ENCODE measurements at places on chromosomes 2 and 18.
A peak's percentile ranks its signal among the peaks of the same experiment; 100 is the strongest.

DNA sequence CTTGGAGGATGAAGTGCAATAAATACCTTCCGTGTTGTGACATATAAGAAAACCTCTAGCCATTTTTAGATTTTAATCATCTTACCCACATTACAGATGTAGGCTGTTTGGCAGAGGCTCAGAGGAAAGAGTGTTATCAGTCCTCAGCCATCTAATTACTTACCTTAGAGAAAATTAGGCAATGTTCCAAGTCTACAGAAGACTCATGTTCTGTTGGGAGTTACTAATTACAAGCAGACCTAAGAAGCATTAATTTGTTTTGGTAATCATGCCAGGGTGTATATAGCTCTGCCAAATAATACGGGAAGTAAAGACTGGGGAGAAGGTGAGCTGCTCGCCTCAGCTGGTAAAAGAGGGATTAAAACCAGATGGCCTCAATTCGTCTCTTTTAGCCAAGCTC lies 125.8 kb upstream of the PGAP1 start:
- no peak for DNase-seq

GRCh38 chr2:137748533-137748932 lies 215.7 kb upstream of the HNMT start:
- DNase-seq, result no peak

- peak; percentile 76 for DNase-seq
Observed at GRCh38 chr18:55582325-55582724, 5.7 kb downstream of the TCF4 start.

GRCh38 chr2:166375195-166375735 lies 479 bp downstream of the SCN9A start:
- peak; percentile 49 for DNase-seq

GRCh38 chr2:28915939-28916338 lies 21.5 kb downstream of the WDR43 start:
- no peak for DNase-seq

- DNase-seq, result peak; percentile 43
Observed at GRCh38 chr2:204072443-204073324, 136.1 kb downstream of the ICOS start.

DNA sequence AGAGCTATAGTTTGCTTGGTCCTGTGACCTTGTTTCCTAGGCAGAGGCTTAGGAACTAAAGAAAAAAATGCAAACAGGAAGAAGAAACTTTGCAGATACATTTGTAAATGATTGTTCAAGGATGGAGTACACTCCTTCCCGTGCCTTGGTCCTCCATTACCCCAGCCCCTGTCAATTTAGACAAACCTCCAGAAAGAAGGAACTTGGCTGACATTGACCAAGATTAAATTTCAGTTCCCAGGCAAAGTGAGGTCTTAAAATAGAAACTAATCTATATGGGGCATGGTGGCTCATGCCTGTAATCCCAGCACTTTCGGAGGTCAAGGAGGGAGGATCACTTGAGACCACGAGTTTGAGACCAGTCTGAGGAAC lies 179.9 kb upstream of the FN1 start:
- no peak for DNase-seq

GRCh38 chr2:157333304-157334047 lies 7.9 kb upstream of the ERMN start:
- no peak for DNase-seq

DNA sequence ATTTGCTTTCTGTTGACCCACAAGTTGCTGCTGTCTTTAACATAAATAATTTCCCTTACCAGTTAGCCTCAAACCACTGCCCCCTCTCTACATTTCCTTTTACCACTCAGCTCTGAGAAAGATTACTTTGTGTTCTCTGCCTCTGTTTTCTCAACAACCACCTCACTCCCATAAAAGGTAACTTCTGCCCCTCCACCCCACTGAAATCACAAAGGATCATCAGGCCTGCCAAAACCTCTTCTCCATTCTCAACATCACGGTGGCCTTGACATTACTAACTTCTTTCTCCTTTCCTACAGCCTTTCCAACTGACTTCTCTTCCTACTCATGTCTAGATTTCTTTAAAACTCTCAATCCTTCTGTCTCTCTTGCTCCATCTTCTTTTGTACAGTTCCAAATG lies 10.1 kb downstream of the ACADL start:
- no peak for DNase-seq

DNA sequence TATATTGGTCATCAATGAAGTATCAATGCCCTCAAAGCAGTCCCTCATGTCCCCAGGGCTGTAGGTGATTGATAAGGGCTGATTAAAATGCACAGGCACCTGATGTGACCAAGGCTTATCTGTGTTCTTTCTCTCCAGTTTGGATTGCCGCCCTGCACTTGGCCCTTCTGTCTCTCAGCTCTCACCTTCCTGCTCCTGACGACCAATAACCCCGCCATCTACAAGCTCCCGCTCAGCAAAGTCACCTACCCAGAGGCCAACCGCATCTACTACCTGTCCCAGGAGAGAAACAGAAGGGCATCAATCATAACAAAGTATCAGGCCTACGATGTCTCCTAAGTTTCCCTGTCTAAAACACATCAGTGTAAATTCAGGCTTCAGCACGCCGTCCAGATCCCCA lies 41.8 kb upstream of the SLC14A1 start:
- DNase-seq, result no peak

DNA sequence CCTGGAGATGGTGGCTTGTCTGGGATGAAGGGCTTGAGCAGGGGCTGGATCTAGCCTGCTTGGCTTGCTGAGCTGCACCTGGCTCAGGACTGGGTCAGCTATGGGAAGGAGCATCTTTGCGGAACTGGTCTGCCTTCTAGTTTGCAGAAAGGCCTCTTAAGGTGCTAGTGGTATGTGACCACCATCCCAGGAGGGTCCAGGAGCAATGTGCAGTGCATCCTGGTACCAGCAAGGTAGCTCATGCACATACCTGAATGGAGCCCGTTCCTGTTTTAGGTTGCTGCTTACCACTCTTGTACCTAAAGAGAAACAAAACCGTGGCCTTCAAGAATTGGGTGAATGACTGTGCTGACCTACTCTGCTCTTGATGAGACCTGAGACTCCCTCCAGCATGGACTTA lies 118.6 kb upstream of the PELI1 start:
- no peak for DNase-seq

DNA sequence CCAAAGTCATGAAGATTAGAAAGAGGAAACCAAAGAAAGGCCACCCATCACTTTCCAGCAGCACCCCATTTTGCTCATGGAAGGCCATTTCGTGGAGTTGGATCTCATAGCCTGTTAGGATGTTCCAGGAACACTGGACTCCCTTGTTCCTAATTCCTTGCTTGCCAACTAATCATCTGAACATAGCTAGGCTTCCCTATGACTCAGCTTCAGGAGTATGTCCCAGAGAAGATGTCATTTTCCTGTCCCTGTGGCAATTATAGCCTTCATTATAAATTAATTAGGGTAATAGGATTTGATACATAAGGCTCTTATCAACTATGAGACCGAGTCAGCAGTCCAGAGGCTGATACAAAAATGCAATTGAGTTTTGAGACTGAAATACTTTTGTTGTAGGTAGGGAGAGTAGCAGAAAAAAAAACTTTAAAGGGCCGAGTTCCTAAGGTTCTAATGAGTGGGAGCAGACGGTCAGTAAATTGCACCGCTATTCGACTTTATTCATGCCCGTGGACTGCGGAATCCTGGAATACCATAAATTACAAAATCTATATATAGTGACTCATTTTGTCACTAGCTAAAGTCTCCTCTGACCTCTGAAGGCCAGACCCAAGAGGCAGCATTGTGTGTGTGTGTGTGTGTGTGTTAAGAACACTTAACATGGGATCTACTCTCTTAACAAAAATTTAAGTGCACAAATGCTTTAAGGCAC lies 311.8 kb downstream of the FBXO15 start:
- DNase-seq, result no peak

- DNase-seq, result no peak
Observed at GRCh38 chr18:75984853-75985252, 510.2 kb downstream of the ZNF516 start.

DNA sequence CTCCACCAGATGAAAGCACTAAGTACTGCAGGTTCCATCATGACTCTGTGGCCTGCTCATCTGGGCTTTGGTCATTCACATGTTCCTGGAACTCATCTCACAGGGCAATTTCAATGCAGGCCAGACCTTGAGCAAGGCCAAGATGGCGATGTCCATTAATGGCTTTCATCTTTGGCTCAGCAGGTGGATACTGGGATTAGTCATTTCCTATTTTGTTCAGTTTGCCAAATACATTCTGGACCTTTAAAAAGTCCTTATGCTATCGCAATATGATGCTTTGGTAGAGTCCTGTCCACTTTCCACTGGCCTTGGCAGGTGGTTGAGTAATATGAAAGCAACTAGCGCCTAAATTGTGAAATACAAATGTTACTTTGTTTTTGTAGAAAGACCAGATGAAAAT lies 170.1 kb upstream of the REV1 start:
- DNase-seq, result no peak

- DNase-seq, result no peak
Observed at GRCh38 chr2:226845386-226846116, 9.7 kb downstream of the RHBDD1 start.

DNA sequence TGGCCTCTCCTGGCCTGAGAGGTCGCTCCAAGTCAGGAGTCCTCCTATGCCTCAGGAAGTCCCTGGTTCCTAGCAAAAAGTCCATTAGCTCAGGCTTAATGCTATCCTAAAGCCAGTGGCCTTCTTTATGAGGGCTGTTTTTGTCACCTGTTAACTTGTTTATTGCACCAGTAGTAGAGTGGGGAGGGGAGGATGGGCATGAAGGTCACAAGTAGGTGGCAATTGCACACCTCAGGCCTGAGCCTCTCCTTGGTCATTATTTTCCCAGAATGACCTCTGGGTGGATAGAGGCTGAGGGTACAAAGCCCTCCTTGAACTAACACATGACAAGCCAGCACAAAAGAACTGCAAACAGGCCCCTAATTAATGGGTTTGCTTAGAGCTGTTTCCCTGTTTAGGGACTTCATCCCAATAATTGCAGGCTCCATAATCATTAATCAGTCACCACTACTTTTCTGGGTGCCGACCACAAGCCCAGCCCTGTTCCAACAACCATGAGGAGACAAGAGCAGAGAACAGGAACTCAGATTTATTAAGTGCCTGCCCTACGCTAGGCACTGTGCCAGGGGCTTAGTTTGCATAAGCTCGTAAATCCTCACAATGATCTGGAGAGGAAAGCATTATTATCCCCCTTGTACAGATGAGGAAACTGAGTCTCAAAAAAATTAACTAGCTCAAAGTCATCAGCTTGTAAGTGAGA lies 123.0 kb upstream of the PKDCC start:
- DNase-seq, result no peak

GRCh38 chr18:59938676-59939075 lies 38.9 kb downstream of the PMAIP1 start:
- DNase-seq, result no peak

DNA sequence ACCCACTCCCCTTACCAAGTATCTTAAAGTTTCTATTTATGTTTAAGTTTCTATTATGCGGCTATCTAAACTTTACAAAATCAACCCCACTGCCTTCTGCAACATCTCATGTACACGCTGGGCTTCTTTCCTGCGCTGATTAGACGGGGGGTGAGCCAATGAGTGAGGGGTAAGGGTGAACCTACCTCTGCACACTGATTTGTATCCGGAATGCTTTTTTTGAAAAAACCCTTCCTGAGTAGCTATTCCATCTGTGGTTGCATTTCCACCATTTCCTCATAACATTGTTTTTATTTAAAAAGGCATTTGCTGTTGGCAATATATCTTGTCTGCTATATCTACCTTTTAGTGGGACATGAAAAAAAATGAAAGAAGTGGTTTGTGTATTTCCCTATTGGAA lies 6.3 kb downstream of the ALPG start:
- DNase-seq, result no peak

DNA sequence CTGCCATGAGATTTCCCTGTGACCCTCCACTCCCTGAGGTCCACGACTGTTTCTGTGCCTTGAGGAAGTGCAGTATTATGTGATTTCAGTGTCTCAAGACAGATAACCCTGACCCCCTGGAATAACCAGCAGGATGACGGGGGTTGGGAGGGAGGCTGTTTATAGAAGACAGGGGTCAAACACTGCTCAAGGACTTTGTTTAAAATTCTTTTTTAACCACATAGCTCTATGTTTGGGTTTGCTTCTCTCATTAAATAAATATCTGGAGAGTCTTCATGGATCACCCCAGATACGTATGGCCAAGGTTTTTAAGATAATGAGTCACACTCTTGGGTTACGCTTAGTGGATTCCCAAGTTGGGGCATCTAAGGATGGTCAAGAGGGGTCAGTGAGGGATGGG lies 523.8 kb upstream of the TNP1 start:
- DNase-seq, result no peak

DNA sequence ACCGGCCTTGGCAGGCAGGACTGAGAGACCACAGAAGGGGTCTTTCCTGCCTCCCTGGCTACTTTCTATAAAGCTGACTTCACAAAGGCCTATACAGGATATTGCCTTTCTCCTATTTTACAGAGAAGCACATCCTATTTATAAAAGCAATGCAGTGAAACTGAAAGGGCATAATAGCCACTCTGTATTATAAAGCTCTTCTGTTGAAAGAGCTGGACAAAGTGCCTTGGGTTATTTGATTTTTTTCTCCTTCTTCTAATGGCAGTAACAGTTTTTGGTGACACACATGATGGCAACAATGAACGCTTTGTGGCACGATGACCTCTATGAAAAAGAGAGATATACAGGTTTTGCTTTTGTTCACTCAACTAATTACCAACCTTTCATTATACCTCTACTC lies 281.1 kb downstream of the ZNF516 start:
- peak; percentile 75 for DNase-seq

GRCh38 chr2:79670198-79670597 lies 157.3 kb downstream of the CTNNA2 start:
- DNase-seq, result no peak

DNA sequence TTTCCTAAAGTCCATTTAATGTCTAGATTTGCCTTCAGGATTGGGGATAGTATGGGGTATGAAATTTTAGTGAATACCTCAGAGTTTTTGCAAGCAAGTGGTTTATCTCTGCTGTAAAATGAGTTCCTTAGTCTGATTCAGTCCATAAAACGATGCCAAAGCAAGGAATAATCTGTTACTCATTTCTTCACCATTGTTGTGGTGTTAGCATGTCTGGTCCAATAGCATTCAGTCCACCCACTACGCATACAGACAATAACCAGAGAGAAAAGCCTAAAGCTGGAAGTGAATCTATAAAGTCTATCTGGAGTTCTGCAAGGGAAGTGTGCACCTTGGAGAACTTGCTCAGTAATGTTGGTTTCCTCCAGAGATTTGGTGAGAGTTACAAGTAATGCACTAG lies 12.9 kb upstream of the DPP4 start:
- DNase-seq, result no peak

- DNase-seq, result peak; percentile 17
Observed at GRCh38 chr2:68646303-68646702, 2.9 kb downstream of the PROKR1 start.
